ENCODE measurements at places on chromosomes 6 and 20. TPM values are rescaled to one million over a fixed set of nuclear protein-coding genes. Genes with fewer than 3 reads are reported as not detected.
A peak's percentile ranks its signal among the peaks of the same experiment; 100 is the strongest.

DNA sequence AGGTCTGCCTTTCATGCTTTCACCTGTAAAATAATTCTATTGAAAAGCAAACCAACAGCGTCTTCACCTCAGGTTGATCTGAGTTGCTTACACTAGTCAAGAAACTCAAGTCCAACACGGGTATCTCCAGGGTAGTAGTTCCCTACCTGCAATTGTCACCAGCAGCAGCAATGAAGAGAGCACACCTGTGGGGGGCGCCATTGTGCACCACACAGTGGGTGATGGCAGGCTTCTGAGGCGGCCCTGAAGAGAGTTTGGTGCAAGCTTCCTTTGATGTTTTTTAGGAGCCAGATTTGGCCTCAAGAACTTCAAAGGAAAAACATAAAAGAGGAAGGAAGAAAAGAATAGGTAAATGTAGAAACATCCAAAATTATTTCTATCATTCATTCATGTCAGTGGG, 45.1 kb downstream of the KIAA0319 start:
- DNase-seq: no peak

Gene PLG
- not detected for polyA plus RNA-seq

GRCh38 chr6:82370788-82371187, 7.2 kb downstream of the TPBG start:
- DNase-seq: no peak

Gene CLPSL1
- not detected for polyA plus RNA-seq

DNA sequence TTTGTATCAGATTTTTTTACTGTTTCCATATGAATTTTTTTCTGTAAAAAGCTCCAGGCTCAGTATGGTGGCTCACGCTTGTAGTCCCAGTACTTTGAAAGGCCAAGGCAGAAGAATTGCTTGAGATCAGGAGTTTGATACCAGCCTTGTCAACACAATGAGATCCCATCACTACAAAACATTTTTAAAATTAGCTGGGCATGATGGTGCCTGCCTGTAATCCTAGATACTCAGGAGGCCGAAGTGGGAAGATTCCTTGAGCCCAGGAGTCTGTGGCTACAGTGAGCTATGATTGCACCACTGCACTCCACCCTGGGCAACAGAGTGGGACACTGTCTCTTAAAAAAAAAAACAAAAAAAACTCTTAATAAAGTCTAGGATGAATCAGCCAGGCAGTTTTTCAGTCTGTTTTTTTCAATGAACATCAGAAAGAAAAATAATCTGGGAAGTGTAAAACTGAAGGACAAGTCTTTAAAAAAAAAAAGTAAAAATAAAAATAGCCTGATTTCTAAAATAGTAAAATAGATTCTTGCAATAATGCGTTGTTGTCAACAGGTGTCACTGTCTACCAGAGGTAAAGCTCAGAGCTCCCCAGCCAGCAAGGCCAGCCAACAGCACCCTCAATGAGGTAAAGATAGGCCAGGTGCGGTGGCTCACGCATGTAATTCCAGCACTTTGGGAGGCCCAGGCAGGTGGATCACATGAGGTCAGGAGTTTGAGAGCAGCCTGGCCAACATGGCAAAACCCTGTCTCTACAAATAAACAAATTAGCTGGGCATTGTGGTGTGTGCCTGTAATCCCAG, 9.3 kb upstream of the ATG5 start:
- DNase-seq: peak; percentile 28

DNA sequence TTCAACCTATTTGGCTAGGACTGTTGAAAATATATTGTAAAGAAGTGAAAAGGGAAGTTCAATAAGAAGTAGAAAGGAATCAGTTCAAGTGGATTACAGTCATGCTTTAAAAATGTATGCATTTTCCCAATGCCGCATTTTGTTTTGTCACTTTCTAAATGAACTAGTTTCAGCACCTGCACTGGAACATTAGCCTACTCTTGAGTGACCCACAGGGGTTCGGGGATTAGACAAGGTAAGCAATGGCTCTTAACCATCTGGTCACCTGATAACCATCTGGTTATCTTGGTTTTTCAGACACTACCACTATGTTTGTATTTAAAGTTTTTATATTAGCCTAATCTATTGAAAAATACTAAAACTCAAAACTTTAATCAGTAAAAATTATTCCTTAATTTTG, 97.6 kb downstream of the CD164 start:
- DNase-seq: no peak

DNA sequence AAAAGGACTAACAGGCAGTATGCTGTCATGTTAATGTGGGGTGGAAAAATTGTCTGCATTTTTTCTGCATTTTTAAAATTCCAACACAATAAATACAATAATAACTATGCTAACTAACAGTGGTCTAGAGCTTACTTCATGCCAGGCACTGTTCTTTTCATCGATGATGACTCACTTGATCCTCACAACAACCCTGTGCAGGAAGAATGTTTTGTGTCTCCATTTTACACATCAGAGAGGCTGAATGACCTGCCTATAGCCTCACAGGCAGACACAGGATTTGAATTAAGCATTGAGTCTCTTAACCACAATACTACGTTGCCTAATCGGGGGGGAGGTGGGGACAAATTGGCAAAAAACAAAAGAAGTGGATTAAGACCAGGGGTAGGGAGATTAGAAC, 26.9 kb upstream of the FANCE start:
- no peak for DNase-seq

Gene CD40
- 18.8 TPM for polyA plus RNA-seq

Gene CCN5
- polyA plus RNA-seq: not detected

GRCh38 chr6:158069800-158070195, 88.1 kb downstream of the SYNJ2 start:
- DNase-seq: no peak

DNA sequence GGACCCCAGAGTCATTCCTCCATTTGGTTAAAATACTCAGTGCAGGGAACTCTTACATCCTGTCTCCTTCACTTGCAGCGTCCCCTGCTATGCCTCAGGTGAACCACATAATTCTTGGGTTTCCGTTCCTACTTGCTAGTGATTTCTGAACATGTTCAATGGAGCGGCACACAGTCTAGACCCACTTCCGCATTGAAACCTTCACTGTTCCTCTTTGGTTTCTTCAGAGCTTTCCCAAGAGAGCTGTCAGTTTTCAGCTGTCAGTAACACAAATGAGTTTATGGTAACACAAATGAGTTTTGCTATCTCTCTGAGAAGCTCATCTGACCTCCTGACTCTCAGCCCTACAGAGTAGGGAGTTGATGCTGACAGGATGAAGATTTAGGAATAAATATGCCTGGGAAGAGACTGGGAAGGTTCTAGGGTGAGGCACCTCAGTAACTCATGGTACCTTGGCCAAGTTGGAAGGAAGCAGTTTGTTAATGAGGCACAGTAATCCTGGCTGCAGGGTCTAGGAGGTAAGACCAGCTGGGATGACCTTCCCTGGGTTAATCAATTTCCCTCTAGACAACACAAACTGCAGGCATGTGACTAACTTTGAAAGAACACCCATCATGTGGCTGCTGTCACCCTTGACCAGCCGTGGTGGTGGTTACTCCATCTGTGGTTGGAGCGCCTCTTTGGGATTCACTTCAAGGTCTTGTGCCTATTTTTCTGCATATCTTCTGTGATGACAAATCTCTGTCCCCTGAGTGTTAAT, 5.4 kb downstream of the SYS1 start:
- DNase-seq: peak; percentile 66

GRCh38 chr6:84422380-84422968, 195.0 kb upstream of the CEP162 start:
- no peak for DNase-seq

Gene COL21A1
- polyA plus RNA-seq: 0.03 TPM

DNA sequence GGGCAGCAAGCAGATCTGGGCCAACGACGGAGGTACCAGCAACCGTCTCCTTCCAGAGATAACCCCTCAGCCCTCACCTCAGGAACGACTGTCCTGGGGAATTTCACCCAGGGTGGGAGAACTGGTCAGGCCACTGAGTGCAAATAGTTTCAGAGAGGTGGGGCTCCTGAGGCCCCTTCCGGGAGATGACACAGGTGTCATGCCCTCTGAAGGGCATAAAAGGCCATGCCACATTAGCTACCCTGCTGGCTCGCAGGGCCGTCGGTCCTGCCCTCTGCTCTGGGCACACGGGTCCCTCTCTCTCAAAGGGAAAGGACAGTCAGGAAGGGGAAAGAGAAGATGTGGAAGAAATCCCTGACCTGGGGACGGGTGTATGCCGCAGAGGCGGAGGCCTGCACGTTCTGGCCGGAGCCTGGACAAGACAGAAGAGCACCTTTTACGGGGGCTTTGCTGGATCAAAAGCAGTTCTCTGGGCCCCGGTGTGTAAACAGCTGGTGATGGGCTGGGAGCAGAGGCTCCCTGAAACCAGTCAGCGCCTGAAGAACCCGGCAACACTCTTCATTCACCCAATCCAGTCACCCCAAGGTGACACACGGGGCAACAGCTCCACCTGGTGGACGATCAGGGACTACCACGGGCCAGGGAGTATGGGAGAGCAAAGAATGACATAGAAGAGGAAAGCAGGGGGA, 6.4 kb upstream of the TAF8 start:
- peak; percentile 82 for DNase-seq

Gene SLC25A27
- polyA plus RNA-seq: 0.34 TPM

Gene SLC22A16
- 4.0 TPM for polyA plus RNA-seq

- DNase-seq: no peak
These were observed 391.8 kb downstream of the SAMD5 start for GRCh38 chr6:147900247-147900830.

- DNase-seq: no peak
These were observed 24.8 kb downstream of the BACH2 start for GRCh38 chr6:90271831-90272230.

- no peak for DNase-seq
These were observed 103.1 kb downstream of the TNFRSF21 start for GRCh38 chr6:47206626-47207025.

- DNase-seq: no peak
These were observed 328.5 kb downstream of the SOX4 start for GRCh38 chr6:21922086-21922485.

Gene HLA-DQB2
- polyA plus RNA-seq: 4.4 TPM

DNA sequence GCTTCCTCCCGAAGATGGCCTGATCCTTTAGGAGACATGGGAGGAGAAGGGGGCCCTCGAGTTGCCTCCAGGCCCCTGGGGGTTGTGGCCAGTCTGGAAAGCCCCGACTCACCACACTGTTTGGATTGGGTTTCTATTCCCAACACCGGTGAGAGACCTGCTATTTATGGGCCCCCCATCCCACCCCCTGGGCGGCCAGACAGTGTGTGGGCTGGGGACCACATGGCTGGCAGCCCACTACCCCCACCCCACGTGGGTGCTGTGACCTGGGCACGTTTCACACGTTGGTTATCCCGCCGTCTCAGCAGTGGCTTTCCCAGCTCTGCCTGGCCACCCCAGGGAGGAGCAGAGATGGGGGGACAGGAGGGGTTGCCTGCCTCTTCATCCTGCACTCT, 116.1 kb downstream of the VEGFA start:
- no peak for DNase-seq

Gene NMBR
- polyA plus RNA-seq: not detected

DNA sequence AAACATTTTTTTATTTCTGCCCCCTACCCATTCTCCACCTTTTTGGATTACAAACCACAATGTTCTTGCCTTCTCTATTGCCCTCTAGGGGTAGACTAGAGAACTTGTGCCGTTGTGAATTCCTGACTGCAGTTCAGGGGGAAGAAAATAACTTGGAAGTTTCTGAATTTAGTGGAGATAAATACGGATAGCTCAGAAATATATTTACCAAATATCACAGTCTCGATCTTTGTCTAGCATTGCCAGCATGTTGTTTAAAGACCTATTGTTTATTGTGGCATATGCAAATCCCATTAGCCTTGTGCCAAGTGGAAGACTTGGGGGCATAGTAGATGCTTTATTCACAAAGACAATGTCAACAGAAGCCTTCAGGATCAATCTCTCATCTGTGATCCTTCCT, 154.1 kb upstream of the MMS22L start:
- DNase-seq: no peak

- peak; percentile 82 for DNase-seq
These were observed 76.7 kb downstream of the PREX1 start for GRCh38 chr20:48750941-48751635.

Gene FAXC
- polyA plus RNA-seq: not detected

Gene LY6G6D
- polyA plus RNA-seq: not detected

GRCh38 chr6:152146385-152146784, 338.9 kb downstream of the ESR1 start:
- DNase-seq: no peak

GRCh38 chr6:38847497-38847896, 132.4 kb downstream of the DNAH8 start:
- no peak for DNase-seq

Gene BANF2
- polyA plus RNA-seq: not detected

DNA sequence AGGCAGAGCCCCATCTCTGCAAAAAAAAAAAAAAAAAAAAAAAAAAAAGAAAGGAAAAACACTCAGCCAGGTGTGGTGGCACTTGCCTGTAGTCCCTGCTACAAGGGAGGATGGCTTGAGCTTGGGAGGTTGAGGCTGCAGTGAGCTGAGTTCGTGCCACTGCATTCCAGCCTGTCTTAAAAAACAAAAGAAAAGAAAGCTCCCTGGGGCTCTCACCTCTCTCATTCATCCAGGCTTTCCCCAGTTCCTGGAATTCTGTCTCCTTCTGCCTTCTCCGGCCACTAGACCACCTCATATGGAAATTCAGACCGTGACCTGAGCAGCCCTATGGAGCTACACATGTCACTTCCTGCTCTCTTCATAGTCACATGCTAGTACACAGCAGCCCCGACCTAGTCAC, 101.1 kb upstream of the TAB2 start:
- DNase-seq: no peak

GRCh38 chr6:159125951-159126352, 43.2 kb upstream of the FNDC1 start:
- DNase-seq: no peak

GRCh38 chr6:79964607-79965081, 17.3 kb upstream of the ELOVL4 start:
- no peak for DNase-seq

Gene E2F1
- polyA plus RNA-seq: 0.17 TPM

DNA sequence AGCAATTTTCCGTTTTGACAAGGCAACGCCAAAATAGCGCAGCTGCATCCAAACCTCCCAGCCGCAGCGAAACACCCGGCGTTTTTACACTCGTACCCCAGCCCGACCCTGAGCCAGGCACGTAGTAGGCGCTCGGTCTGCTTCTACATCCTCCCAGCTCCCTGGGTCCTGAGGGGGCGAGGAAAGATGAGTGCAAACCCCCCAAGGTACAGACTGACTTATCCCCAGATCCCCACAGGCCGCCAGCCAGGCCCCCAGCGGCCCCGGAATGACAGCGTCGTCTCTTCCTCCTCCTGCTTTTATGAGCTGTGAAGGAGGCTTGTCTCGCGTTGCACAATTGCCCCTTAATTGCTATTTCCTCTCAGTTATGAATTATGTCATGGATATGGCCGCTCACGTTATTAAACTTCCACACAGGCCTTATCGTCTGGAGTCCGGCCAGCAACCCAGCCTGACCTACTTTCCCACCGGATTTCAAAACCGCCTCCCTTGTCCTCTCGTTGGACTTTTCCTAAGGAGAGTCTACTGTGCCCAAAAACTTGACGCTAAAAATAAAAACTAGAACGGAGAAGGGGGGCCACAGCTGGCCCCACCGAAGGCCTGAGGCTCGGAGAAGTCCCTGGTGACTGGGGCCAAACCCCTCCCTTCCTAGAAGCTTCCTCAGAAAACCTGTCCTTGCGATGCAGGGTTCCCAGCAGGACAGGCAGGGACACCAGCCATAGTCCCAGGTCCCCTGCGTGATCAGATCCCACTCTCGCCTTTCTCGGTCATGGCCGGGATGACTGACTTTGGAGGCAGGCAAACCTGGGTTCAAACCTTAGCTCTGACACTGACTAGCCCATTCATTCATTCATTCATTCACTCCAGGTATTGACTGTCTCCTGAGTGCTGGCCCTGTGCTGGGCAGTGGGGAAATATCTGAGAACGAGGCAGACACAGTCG, 130.9 kb upstream of the PTPN1 start:
- peak; percentile 90 for DNase-seq
